Amniotic stem cell (primary cell): ENCODE measurements at places on chromosomes 1 and 21.

- DNase-seq, result no peak
Observed at GRCh38 chr1:69055194-69055593, 512.5 kb upstream of the LRRC7 start.

DNA sequence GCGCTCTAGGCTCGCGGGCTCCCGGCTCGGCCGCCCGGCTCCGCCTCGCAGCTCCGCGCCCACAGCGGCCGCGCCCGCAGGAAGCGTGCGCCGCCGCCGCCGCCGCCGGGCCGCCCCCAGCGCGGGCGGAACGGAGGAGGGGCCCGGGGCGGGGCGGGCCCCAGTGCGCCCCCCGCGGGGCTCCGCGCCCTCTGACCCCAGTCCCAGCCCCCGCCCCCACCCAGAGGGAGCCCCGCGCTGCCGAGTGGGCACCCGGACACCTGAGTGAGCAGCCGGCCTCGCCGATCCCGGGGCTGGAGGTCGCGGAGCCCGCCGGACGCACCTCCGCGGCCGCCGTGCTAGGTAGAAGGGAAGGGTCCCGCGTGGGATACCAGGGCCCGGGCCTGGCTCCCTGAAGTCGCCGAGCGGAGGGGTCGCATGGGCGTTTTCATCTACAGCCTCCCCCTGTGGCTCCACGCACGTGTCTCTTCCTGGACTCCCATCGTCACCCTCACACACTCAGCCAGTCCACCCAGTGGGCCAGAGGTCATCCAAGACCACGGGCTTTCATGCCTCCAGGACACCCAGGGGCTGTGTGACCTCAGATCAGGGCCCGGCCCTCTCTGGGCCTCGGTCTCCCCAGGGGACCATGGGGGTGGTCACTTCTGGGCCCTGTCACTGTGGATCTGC, at the start of gene SDC3:
Gene SDC3, minus strand, starts transcription at position 63 of the 669 bp plus-strand sequence. CDS start 172 bp downstream, outside the sequence.
- no peak for DNase-seq

DNA sequence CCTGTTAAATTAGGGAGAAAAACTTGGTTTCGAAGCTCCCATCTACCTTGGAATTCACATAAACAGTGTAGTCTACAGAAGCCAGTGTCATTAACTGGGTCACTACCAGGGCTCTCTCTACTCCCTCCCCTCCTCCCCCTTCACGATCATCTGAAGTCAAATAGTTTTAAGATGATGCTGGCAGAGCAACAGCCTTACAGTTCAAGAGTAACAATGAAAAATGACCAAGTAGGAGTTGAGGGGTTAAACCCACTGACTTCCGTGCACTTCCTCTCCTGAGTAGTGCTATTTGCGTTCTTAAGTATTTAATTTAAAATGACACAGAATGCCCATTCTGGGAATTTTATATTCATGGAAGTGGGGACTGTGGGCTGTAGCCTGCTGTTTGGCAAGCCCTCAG, 236.9 kb downstream of the SIPA1L2 start:
- no peak for DNase-seq

- DNase-seq, result no peak
Observed at GRCh38 chr21:25461725-25462124, 145.6 kb downstream of the MRPL39 start.

- no peak for DNase-seq
Observed at GRCh38 chr21:36052860-36053714, 7.2 kb downstream of the SETD4 start.

DNA sequence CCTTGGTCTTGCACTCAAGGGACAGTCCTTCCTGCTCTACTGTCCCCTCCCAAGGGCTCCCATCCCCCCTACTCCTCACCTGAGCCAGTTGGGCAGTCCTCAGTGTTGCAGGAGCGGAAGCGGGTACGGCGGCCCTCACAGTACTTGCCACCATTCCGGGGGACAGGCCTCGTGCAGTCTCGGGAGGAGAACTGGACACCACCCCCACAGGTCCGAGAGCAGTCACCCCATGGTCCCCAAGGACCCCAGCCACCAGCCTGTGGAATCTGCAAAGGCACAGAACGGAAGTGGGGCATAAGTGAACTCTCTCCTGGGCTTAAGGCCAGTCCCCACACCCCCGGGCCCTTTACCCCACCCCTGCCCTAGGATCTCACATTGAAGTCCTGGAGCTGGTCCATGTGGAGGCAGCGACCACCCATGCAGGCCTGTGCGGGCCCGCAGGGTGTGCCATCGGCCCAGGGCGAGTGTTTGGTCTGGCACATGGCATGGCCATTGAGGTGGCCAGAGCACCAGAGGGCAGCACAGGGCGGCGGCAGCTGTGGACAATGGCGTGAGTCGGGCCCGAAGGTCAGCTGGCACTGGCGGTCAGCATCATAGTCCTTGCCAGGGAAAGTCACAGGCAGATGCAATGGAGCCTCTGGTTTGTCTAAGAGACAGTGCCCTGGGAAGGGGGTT, 5.2 kb downstream of the ADAMTS4 start:
- no peak for DNase-seq

- DNase-seq, result no peak
Observed at GRCh38 chr1:20194757-20195461, 8.6 kb upstream of the PLA2G2C start.

- DNase-seq, result no peak
Observed at GRCh38 chr1:206593351-206593925, 18.8 kb downstream of the EIF2D start.

DNA sequence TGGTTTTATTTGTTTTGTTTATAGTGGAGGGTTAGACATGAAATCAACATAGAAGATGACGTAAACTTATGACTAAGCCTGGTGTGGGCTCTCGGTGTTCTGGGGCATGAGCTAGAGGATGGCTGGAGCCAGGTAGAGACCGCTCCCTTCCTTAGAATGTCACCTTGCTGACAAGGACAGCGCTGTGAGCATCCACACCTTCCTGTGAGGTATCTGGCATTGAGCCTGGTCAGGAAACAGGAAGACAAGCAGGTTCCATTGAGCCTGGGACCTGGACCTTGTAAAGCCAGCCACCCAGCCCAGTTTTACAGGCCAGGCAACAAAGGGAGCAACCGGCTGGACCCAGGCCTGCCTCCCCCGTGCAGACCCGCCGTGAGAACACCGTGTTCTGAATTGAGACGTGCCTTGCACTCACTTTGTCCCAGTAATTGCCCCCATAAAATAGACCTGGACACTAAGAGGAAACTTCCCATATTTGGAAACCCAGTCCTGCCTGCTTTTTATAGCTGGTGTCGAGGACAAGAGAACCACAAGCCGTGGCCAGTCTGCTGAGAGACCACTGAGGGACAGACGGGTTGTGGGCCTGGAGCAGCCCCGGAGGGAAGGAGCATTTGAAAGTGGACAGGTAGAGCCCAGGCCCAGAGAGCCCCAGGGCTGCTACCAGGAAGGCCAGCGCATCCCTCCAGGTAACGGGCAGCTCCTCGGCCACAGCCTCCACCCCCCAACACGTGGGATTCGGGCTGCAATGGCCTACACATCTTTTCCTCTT, 78.0 kb downstream of the PDE9A start:
- DNase-seq, result no peak

- no peak for DNase-seq
Observed at GRCh38 chr1:183331091-183331742, 87.0 kb downstream of the NMNAT2 start.

DNA sequence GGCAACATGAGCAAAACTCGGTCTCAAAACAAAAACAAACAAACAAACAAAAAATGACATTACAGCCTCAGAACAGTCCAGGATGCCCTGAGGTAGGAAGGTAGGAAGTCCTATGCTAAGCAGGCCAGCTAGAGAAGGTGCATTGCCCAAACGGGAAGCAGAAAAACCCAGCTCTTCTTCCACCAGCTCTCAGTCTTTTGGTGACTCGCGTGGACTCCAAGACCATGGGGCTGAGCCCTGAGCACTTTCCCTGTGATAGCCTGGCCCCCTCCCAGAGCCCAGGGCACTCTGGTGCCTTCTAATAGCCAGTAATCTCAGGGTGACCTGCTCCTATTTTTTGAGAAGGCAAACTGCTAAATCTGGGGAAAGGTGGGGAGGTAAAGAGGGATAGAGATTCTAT, 16.1 kb downstream of the PHLDA3 start:
- DNase-seq, result no peak

DNA sequence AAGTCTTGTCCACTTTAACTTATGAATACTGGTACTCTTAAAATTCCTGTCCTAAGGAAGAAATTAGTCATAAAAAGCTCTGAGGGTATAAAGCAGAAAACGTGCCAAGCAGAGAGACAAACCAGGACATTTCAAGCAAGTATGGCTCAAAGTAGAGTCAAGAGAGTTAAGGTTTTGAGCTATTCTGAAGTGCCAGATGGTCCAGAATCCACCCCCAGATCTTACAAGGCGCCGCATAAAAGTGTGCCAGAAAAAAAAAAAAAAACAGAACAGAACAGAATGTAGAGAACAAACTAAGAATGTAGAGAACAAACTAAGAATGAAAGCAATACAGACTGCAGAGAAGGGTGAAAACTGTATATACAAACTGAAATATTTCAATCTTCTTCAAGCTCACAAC, 12.5 kb downstream of the EPS15 start:
- no peak for DNase-seq

DNA sequence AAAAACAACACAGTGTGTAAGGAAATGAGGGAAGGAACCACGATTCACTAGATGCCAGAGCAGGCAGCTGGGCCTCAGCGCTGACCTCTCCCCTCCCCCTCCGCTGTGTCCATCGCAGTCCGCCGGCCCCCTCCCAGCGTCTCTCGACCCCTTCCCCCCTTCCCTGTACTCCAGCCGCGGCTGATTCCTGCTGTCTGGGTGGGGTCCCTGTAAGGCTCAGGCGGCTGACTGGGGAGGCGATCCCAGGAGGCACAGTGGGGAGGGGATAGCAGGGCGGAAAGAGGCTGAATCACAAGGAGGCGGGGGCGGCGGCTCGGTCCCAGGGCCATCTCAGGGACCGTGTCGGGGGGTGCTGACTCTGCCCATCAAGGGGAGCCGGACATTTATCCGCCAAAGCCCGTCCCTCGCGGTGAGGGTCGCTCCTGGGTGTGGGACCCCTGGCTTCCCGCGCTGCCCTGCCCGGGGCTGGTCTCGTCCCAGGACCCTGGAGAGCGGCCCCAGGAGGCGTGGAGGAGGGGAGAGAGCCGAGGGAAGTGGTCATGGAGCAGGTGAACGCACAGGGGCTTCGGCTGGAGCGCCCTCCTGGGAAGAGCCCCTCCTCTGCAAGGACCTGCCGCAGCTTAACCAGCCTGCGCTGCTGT, 241.9 kb downstream of the PTPRU start:
- no peak for DNase-seq

- no peak for DNase-seq
Observed at GRCh38 chr1:187096689-187097088, 267.9 kb downstream of the PLA2G4A start.

GRCh38 chr1:11707621-11708276, 16.2 kb downstream of the DRAXIN start:
- no peak for DNase-seq

DNA sequence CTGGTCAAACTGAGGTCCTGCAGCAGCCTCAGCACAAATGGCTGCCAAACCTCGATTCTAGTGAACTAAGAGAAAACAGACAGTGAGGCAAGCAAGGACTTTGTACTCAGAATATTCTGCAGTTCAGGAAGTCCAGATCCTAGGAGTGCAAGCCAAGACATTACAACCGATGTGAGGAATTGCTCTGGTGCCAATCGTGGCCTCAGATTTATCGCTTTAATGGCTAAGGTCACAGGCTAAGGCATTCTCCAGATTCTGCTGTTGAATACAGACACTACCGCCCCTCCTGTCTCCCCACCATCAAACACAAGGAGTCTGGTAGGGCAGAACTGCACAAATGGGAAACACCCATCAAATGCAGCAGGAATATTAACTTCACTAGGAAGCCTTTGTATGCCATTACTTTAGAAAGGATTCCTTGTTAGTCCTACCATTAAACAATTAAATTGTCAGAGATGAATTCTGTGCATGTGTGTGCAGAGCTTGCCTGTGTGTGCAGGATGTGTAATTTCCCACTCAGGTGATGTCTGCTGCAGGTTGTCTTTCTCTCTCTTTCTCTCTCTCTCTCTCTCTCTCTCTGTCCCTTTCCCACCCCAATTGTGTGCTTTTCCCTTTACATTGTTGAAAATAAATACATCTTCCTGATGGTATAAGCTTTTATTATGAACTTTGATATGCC, 9.2 kb upstream of the SERTAD4 start:
- no peak for DNase-seq

DNA sequence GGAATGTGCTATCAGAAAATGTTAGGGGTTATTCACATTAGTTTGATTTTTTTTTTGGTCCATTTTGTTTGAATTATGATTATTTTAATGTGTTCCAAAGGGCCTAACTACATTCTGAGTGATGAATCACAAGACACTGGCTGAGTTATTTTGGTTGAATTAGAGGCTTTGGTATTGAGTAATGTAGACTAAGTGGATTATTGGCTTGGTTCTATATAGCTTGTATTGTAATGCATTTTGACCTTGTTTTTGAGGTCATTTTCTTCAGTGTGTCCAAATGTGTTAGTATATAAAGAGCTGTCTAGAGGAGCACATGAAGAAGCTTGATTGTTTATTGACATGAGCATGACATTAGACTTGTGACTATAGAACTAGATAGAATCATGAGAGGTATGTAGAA, 3.4 kb downstream of the ZNF326 start:
- DNase-seq, result no peak

GRCh38 chr1:103058391-103058790, 49.9 kb downstream of the COL11A1 start:
- DNase-seq, result no peak

DNA sequence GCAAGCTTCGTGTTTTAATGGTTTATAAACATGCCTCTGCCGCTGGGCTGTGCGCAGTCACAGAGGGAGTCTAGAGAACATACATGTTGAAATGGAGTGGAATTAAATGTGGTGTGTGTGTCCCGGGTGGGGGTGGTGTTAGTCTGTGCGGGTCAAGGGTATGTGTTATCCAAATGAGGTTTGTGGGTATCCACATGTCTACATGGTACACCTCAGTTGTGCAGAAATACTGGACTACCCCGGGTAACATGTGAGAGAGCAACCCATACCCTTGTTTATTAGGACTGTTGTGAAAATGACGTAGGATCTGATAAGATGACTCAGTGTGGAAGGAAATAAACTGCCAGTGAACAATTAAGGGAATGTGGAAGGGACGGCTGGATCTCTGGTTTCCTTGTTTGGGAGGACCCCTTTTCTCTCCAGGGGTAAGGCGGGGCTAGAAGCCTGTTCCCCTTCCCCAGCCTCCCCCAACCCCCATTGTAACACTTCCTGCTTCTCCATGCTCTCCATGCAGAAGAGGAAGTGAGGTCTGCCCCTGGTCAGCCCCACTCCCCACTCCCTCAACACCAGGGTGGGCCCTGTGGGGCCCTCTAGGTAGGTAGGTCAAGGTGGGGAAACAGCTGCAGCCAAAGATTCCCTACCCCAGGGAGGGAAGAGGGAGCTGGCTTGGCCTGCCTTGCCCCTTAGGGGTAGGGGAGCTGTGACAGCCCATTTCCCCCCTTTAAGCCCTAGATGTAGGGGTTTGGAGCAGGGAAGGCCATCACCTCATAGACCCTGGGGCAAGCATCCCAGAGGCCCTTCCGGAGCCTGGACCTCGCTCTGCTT, 690 bp downstream of the EPS8L3 start:
- DNase-seq, result no peak

DNA sequence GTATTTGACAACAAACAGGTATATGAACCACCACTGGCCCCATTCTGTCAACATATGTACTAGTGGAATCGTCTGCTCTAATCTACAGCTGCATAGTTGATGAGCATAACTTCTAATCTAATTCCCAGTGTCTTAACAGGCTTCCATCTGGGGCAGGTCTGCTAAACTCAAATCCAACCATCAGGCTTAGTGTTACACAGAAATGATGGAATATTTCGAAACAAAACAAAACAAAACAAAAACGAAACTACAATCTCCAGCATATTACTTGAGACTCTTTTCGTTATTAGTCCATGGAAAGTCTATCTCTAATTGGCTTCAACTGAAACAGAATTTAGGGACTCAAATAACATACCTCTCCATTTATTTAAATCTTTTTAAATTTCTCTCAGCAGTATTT, 37.6 kb downstream of the DIPK1A start:
- DNase-seq, result no peak
